ENCODE measurements at places on chromosomes 6 and 20. TPM values are rescaled to one million over a fixed set of nuclear protein-coding genes. Genes with fewer than 3 reads are reported as not detected.

VTA1 gene
- polyA plus RNA-seq, result 70.6 TPM

HELZ2 gene
- 17.3 TPM for polyA plus RNA-seq

ZSCAN16 gene
- 12.0 TPM for polyA plus RNA-seq

LIN28B gene
- 0.28 TPM for polyA plus RNA-seq

- DNase-seq, result no peak
Observed at GRCh38 chr6:76682842-76683241, 610.4 kb upstream of the IMPG1 start.

DNA sequence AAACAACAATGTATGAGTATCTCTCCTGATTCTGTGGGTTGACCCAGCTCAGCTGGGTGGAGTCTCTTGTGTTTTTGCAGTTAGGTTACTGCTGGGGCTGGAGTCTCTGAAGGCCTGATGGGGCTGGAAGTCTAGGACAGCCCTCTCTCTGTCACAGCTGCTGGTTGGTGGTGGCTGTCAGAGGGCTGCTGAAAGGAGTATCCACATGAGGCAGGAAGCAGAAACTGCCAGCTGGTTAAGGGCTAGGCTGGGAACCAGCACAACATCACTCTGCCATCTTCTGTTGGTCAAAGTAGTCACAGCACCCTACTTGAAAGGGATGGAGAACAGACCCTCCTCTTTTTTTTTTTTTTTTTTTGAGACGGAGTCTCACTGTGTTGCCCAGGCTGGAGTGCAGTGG is 10.0 kb upstream of the PACSIN1 start:
- no peak for DNase-seq

DNA sequence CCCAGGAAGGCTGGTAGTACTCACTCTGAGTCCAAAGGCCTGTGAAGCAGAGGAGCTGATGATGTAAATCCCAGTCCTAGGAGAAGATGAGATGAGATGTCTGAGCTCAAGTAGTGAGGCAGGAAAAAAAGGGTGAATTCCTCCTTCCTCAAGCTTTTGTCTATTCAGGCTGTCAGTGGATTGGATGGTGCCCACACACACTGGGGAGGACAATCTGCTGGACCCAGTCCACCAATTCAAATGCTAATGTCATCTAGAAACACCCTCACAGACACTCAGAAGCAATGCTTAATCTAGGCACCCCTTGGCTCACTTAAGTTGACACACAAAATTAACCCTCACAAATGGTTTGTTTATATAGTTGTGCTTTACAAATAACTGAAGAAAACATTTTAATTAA is 94.6 kb downstream of the CD109 start:
- DNase-seq, result no peak

DNA sequence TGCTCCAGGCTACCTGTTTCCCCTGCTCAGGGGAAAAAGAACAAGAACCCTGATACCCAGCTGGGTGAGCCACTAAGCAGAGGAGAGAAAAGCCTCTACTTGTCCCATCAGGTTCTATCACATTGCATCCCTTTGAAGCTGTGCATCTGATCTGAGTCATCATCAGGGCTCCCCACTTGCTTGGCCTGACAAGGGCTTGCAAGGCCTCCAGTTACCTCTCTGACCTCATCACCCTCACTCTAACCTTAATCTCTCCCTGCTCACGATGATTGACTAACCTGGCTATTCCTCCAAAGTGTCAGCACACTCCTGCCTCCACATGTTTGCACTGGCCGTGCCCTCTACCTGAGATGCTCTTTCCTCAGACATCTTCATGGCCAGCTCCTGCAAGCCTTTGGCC is 309.5 kb upstream of the CHD6 start:
- DNase-seq, result no peak

- no peak for DNase-seq
Observed at GRCh38 chr20:12372557-12372956, 454.9 kb downstream of the BTBD3 start.
